ENCODE measurements at places on chromosomes 4 and X. TPM values are rescaled to one million over a fixed set of nuclear protein-coding genes. Genes with fewer than 3 reads are reported as not detected.

The RFC1 gene
- total RNA-seq: 97.7 TPM

The SAGE1 gene
- total RNA-seq: not detected

The ZDHHC15 gene
- total RNA-seq: not detected

The SSX2 gene
- not detected for total RNA-seq

The SEL1L3 gene
- total RNA-seq: 44.3 TPM

The SLC4A4 gene
- total RNA-seq: 0.12 TPM

The TRO gene
- 4.8 TPM for total RNA-seq

The SPANXB1 gene
- total RNA-seq: not detected

The TMPRSS11D gene
- total RNA-seq: not detected

The HELT gene
- total RNA-seq: not detected

The TBX22 gene
- not detected for total RNA-seq

The USP53 gene
- total RNA-seq: 16.7 TPM

The PITX2 gene
- not detected for total RNA-seq

The RBM41 gene
- 14.2 TPM for total RNA-seq

The NBDY gene
- total RNA-seq: 52.3 TPM

The CT45A5 gene
- total RNA-seq: not detected

The CITED1 gene
- total RNA-seq: not detected

The F11 gene
- total RNA-seq: not detected

The BTC gene
- total RNA-seq: not detected
